ENCODE measurements at places on chromosomes 11 and 22. TPM values are rescaled to one million over a fixed set of nuclear protein-coding genes. Genes with fewer than 3 reads are reported as not detected.

- no peak overlapping the region for H3K27ac ChIP-seq
- H3K27me3 ChIP-seq = peaks cover 4% of the 10 kb centered on the region
- H3K4me3 ChIP-seq = no peak overlapping the region
- H3K36me3 ChIP-seq = no peaks in the 10 kb centered on the region
- no peak for DNase-seq
Observed at GRCh38 chr11:69578167-69578566, 62.8 kb upstream of the CCND1 start.

DNA sequence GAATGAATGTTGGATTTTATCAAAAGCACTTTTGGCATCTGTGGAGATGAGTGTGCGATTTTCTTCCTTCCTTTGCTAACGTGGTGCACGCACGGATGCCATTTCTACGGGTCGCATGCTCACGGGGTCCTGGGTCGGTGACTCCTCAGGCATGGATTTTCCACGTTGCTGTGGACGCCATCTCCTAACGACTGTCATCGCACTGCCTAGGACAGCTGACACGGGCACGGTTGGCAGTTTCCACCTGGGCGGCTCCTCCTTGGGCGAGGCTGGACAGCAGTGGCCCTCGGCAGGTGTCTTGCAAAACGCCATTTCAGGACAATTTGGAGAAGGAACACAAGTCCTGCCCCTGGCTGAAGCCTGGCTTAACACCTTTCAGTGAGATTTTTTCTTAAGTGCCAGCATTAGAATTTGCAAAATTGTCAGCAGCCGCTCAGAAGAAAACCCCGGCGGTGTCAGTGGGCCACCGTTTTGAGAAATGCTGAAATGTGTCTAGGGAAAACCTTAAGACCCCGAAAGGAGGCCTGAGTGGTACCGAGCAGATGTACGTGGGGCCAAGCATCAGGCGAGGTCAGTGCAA, 34.7 kb upstream of the TOLLIP start:
- H3K27me3 ChIP-seq = no peaks in the 10 kb centered on the region
- H3K4me3 ChIP-seq = no peak overlapping the region
- no peak for DNase-seq
- no peaks in the 10 kb centered on the region for H3K4me1 ChIP-seq

GRCh38 chr11:123188508-123189165, 6.4 kb downstream of the CLMP start:
- no peak overlapping the region for H3K4me3 ChIP-seq
- H3K36me3 ChIP-seq = no peaks in the 10 kb centered on the region
- peaks cover 12% of the 10 kb centered on the region for H3K27me3 ChIP-seq
- no peak overlapping the region for H3K27ac ChIP-seq

The MS4A4A gene
- total RNA-seq = 0.71 TPM

The SLC22A25 gene
- total RNA-seq = not detected

GRCh38 chr22:28379075-28379779, 300.4 kb downstream of the TTC28 start:
- H3K4me3 ChIP-seq = no peak overlapping the region
- DNase-seq = no peak
- H3K27me3 ChIP-seq = no peaks in the 10 kb centered on the region
- H3K27ac ChIP-seq = no peak overlapping the region
- H3K36me3 ChIP-seq = no peaks in the 10 kb centered on the region

- H3K27ac ChIP-seq = no peak overlapping the region
- H3K4me1 ChIP-seq = peaks cover 55% of the 10 kb centered on the region
- H3K4me3 ChIP-seq = no peak overlapping the region
- no peak for DNase-seq
Observed at GRCh38 chr11:122723576-122723975, 68.1 kb downstream of the UBASH3B start.

The HBB gene
- total RNA-seq = not detected

DNA sequence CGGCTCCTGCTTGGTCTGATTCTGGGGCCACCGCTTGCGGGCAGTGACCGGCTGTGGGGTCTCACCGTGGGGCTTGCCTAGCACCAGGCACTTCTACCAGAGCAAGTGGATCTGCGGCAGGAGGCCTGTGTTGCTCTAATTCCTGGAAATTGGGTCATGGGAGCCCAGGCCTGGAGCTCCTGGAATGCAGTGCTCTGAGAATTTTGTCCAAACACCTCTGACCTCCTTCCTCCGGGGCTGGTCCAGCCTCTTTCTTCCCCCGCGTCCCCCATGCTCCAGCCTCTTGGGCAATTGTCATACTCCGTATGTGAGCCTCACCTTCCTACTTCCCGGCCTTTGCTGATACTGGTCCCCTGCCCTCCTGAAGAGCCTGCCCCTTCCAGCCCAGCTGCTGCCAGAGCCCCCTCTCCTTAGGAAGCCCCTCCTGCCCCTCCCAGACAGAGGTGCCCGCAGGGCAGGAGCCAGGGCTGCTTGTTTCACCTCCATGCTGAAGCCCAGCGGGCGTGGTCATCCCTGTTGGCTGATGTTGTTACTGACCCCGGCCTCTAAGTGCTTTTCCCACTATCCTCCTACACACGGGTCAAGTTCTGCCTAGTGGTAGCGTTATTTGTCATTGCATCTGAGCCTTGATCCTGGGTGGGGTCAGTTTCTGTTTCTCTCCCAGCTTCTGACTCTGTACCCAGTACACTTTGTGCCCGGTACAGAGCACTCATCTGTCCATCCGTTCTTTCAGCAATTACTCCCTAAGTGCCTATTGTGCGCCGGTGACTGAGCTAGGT, 9.6 kb downstream of the MGAT3 start:
- no peak overlapping the region for H3K27ac ChIP-seq
- peaks cover 29% of the 10 kb centered on the region for H3K4me1 ChIP-seq
- no peak overlapping the region for H3K4me3 ChIP-seq
- H3K36me3 ChIP-seq = no peaks in the 10 kb centered on the region

DNA sequence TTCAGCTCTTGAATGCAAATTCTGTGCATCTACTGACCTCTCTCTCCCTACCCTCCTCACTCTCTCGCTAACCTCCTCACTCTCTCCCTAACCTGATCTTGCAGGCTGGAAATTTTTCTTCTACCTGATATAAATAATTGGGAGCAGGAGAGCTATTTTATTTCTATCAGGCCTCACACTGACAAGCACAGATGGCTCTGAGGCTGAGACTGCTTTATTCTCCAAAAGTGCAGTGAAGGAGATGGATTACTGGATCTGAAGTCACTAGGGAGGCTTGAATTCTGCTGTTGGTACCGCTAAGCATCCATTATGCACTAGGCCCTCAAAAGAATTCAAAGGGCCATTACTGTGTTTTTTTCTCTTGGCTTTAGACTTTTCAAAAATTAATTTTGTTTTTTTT, 19.4 kb upstream of the LDHA start:
- H3K27ac ChIP-seq = no peak overlapping the region
- DNase-seq = no peak
- no peaks in the 10 kb centered on the region for H3K4me1 ChIP-seq
- no peak overlapping the region for H3K4me3 ChIP-seq
- H3K36me3 ChIP-seq = no peaks in the 10 kb centered on the region

GRCh38 chr11:2151500-2152257, 9.3 kb downstream of the INS start:
- peak; percentile 76 for DNase-seq
- H3K27me3 ChIP-seq = peaks cover 15% of the 10 kb centered on the region

GRCh38 chr11:105111145-105111944, 28.2 kb downstream of the CARD18 start:
- H3K27me3 ChIP-seq = no peaks in the 10 kb centered on the region
- H3K27ac ChIP-seq = no peak overlapping the region
- H3K4me1 ChIP-seq = no peaks in the 10 kb centered on the region
- no peaks in the 10 kb centered on the region for H3K36me3 ChIP-seq
- no peak overlapping the region for H3K4me3 ChIP-seq

- no peaks in the 10 kb centered on the region for H3K4me1 ChIP-seq
- no peak for DNase-seq
- H3K27me3 ChIP-seq = no peaks in the 10 kb centered on the region
- H3K4me3 ChIP-seq = no peak overlapping the region
- no peak overlapping the region for H3K27ac ChIP-seq
Observed at GRCh38 chr22:48659404-48659996, 1168.2 kb downstream of the BRD1 start.

GRCh38 chr22:30400159-30400558, 3.3 kb downstream of the SEC14L2 start:
- no peak overlapping the region for H3K4me3 ChIP-seq
- peaks cover 28% of the 10 kb centered on the region for H3K27me3 ChIP-seq

GRCh38 chr11:6611963-6612212, 128 bp downstream of the TAF10 start:
- peak overlapping the region; percentile 65 for H3K4me3 ChIP-seq
- H3K36me3 ChIP-seq = peaks cover 62% of the 10 kb centered on the region
- H3K27me3 ChIP-seq = no peaks in the 10 kb centered on the region
- DNase-seq = no peak
- H3K27ac ChIP-seq = peak overlapping the region; percentile 95
- peaks cover 49% of the 10 kb centered on the region for H3K4me1 ChIP-seq

The RASL10A gene
- 0.20 TPM for total RNA-seq

The SPDYC gene
- total RNA-seq = not detected

- peaks cover 7% of the 10 kb centered on the region for H3K36me3 ChIP-seq
- H3K4me3 ChIP-seq = no peak overlapping the region
- H3K4me1 ChIP-seq = peaks cover 7% of the 10 kb centered on the region
- DNase-seq = no peak
- H3K27me3 ChIP-seq = no peaks in the 10 kb centered on the region
- H3K27ac ChIP-seq = no peak overlapping the region
Observed at GRCh38 chr11:118560806-118561205, 4.9 kb downstream of the IFT46 start.

DNA sequence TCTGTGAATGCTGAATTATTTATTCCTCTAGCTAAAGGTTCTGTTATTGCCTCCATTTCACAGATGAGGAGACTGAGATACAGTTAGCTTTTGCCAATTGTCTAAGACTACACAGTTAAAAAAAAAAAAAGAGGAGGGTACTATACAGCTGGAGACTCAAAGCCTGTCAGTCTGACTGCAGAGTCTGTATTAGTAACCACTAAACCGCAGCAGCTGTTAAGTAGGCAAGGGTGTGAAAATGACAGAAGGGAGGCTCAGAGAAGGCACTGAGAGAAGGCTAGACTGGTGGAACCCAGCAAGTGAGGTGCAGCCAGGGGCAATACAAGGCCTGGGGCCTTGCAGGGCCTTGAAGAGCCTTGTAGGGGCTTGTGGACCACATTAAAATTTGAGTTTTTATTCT, 181.2 kb downstream of the CSNK2A3 start:
- no peaks in the 10 kb centered on the region for H3K36me3 ChIP-seq
- peaks cover 6% of the 10 kb centered on the region for H3K27me3 ChIP-seq
- no peak overlapping the region for H3K4me3 ChIP-seq
- peak; percentile 79 for DNase-seq
- peaks cover 12% of the 10 kb centered on the region for H3K4me1 ChIP-seq

The SYVN1 gene
- total RNA-seq = 90.2 TPM

GRCh38 chr22:30186041-30186440, 60.5 kb downstream of the LIF start:
- no peak overlapping the region for H3K4me3 ChIP-seq
- peaks cover 8% of the 10 kb centered on the region for H3K4me1 ChIP-seq
- H3K27ac ChIP-seq = no peak overlapping the region
- H3K36me3 ChIP-seq = no peaks in the 10 kb centered on the region
- H3K27me3 ChIP-seq = no peaks in the 10 kb centered on the region

DNA sequence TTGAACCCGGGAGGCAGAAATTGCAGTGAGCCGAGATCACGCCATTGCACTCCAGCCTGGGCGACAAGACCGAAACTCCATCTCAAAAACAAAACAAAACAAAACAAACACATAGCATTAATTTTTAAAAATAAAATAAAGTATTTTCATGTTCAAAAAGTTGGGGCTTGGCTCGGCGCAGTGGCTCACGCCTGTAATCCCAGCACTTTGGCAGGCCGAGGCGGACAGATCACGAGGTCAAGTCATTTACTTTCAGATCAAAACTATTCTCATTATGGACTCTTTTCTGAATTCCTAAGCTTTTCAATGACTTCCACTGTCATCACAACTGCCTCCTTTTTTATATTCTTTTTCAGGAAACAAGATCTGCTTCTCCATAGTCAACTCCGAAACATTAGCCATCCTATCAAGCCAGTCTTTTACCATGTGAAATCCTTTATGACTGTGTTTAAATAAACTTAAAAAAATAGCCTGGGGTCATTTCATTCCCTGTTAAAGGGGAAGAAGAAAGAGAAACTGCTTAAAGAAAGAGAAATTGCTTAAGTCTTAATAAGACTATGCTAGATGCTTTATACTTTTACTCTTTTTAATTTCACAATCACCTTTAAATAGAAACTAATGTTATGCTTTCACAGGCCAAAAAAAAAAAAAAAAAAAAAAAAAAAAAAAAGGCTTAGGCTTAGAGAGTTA, 13.1 kb upstream of the CHRNA10 start:
- DNase-seq = no peak
- no peaks in the 10 kb centered on the region for H3K4me1 ChIP-seq
- peaks cover 76% of the 10 kb centered on the region for H3K36me3 ChIP-seq
- H3K27ac ChIP-seq = no peak overlapping the region
